ENCODE measurements at places on chromosomes 1 and 21. TPM values are rescaled to one million over a fixed set of nuclear protein-coding genes. Genes with fewer than 3 reads are reported as not detected.

DNA sequence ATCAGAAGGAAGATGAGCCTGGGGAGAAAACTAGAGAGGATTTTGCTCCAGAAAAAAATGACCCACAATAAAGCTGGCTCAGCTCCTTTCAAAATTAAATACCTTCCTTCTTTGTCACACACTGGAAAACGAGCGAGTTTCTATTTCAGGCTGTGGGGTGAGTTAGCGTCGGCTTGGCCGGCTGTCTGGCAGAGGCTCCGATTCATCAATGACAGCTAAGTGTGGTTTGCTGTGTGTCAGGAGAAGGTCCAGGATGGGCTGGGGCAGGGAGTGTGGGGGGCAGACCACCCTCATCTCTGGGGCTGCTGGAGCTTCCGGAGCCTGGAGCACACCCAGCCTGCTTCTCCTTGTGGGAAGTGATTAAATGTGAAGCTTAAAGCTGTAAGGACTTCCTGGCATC is 120.2 kb downstream of the ETS2 start:
- DNase-seq = peak; percentile 94

- DNase-seq = no peak
These were observed 909.3 kb downstream of the LTN1 start for GRCh38 chr21:28083350-28083749.

DNA sequence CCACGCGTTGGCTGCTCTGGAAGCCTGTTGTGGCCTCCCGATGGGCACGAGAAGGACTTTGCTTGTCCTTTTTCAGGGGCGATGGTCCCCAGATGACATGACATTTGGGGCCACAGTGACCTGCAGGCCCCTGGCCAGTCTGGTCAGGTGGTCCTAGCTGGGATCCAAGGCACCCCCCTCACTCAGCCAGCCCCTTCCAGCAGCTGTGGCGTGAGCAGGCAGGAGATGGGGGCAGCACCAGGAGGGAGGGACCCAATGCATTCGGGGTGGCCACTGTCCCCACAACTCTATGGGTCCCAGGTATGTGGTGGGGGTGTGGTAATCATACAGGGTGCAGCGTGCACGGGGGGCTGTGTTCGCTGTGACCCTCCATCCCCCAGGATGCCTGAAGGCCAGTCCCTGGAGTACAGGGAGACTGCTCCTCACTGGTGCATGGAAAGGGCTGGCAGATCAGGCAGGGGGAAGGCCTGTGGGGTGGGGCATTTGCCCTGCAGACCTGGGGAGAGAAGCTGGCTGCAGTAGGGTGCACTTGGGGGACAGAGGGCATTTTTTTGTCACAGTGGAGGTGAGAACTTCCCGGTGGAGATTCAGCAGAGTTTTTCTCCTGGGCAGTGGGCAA is 31.7 kb downstream of the WNT3A start:
- DNase-seq = no peak

DNA sequence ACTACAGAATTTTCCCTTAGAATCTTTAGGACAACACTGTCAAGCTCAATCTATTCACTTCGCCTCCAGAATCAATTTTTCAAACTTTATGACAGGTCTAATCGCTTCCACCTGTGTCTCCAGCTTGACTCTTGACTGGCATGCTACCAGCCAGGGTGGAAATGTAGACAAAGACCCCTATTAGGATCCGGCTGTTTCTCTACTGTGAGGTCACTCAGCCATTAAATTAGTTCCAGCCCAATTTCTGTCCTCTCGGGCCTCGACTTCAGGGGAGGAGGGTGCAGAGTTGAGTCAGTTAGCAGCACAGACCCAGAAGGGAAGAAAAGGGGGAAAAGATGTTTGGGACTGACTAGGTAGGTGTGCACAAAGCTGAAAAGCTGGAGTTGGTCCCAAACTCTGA is 78.5 kb downstream of the HLCS start:
- no peak for DNase-seq

DNA sequence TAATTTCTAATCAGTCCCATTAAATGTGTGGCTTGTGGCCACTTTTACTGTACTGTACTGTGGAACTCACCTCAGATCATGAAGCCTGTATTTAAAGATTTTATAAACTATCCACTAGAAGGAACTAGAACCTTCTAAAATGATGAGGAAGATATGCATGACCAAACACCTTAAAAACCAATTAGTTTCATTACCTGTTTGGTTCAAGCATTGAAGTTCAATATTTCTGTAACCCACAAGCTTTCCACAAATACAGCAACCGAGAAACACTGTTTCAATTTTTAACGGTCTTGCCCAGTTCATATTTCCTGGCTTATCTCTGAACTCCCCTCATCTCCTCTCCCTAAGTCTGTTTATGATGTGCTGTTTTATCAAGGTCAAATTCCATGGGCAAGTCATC is 264.3 kb upstream of the PLD5 start:
- DNase-seq = peak; percentile 17

- peak; percentile 17 for DNase-seq
These were observed 374.0 kb downstream of the LMX1A start for GRCh38 chr1:164982545-164982944.

GRCh38 chr1:53634571-53634979 is 104.4 kb downstream of the GLIS1 start:
- DNase-seq = no peak

DNA sequence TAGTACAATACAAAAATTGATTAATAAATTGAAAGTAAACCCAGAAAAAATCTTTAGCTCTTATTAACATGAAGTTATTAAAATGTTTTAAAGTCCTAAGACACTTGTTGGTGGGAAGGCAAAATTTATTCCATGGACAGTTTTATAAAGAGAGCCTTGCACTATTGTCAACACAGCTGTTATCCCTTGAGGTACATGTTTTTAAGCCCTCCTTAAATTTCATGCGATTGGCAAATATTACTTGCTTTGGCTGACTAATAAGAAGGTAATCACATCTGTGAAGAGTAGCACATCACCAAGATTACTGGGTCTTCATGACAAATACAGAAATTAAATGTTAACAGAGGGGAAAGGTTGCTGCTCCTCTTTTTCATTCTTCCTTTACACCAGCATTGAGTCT is 611.1 kb downstream of the BRINP3 start:
- DNase-seq = no peak

- no peak for DNase-seq
These were observed 307.1 kb downstream of the MATN1 start for GRCh38 chr1:30416221-30416820.

DNA sequence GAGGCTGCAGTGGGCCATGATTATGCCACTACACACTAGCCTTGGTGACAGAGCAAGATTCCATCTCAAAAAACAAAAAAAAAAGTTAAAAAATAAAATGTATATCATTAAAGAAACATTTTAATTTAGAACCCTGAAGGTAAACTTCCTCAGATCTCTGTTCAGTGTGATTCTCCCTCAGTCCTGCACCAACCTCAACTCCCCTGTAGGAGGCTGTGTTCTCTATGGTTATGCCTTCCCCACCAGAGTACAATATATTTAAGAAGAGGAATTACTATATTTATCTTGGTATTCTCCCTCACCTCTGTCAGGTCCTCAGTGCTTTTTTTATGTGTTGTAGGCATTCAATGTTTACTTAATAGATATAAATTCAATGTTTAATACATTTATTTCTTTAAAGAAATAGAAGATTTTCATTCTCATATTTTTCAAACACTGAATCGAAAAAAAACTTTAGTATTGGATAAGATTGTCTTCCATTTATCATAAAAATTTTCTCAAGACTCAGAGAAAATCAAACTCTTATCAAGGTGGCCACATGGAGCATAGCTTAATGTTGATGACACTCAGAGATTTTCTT is 4.8 kb upstream of the LRRC8B start:
- DNase-seq = no peak

GRCh38 chr1:15186846-15187151 is 33.3 kb downstream of the TMEM51 start:
- DNase-seq = no peak

- no peak for DNase-seq
These were observed 92.1 kb downstream of the BACH1 start for GRCh38 chr21:29390778-29391177.

GRCh38 chr1:2526824-2527555 is 594 bp upstream of the PANK4 start:
- DNase-seq = peak; percentile 66

GRCh38 chr1:235782601-235783000 is 84.1 kb downstream of the LYST start:
- DNase-seq = peak; percentile 4

DNA sequence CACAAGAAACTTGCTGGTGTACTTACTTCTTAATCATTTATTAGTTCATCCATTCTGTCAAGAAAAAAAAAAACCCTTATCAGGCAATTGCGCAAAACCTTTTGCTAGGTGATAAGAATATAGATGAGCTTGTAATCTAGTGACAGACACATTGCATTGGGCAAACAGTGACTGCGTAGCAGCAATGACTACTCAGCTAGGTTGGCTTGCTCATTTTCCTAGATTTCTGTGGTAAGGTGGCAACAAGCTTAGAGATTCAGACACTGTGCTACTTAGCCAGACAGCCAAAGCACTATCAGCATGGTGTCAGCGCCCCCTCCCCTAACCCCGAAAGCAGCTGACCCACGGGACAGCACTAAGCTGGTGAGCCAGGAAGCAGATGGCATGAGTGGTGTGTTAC is 203.1 kb downstream of the BARHL2 start:
- no peak for DNase-seq

DNA sequence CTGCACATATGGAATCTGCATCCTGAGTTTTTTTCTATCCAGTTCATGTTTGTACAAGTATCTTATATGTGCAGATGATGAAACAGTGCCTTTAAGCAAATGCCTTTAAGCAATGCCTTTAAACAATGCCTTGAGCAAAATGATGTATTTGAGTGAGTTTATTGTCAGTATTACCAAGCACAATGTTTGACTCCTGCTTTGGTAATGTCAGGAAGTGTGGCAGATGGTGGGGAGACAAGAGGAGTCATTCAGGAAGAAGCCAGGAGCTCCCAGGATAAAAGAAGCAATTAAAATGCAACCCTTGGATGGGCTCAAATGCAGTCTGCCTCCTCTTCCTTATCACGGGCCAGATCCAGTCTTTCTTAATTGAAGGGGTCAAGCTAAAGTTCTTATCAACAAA is 108.7 kb upstream of the KCNJ15 start:
- no peak for DNase-seq

DNA sequence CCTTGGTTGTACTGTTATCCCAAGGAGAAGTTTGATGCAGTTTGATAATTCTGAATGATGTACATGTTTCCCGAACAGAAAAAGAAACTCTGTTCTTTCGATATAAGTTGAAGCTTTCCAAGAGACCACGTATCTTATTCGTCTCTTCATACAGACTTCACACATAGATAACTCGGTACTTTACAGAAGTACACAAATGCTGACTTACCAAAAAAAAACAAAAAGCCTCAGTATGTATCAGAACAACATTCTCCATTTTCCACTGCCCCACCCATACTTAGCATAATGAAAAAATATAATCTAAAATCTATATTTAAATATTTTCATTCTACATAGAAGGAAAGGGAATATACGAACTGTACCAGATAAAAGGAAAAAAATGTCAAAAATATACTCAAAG is 2.2 kb downstream of the FOXJ3 start:
- no peak for DNase-seq

DNA sequence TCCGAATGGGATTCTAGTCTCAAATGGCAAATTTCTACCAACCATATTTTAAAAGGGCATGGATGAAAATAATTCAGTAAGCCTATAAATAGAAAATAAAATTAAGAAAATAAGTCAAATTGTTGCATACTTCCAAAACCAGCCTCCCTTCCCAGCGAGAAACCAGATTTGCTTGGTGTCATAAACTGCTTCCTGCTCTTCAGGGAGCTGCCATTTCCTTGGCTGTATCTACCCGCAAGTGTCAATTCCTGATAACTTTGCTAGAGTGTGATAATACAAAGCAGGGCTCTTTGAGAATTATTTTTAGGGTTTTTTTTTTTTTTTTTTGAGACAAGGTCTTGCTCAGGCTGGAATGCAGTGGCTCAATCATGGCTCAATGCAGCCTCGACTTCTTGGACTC is 62.3 kb downstream of the S1PR1 start:
- DNase-seq = no peak

DNA sequence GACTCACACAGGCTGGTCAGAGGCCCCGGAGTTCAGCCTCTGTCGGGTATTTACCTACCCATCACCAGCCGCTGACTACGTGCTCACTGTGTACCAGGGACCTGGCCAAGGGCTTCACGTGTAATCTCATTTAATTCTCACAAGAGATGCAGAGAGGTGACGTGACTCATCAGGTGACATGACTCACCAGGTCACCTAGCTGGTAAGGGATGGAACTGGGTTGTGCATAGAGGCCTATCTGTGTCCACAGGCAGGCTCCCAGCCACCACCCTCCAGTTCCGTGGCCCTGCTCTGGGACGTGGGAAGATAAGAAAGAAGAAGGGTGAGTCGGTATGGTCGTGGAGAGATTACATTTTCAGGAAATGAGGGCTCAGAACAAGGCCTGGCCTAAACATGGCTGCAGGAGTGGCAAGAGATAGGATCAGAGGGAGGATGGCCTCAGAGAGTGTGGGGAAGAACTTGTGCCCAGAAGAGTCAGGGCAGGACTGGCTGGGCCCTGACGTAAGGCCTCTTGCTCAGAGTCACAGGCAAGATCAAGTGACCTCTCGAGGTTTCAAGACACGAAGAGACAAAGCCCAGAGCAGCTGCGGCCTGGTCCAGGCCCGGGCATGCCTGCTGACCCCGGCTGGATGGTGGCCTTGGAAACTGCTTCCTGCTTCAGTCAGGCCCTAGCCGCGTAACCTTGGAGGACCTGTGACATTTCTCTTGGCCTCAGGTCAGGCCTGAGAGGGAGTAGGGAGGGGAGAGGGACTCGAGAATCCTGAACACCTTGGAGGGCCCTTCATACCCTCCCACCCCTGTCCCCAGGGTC is 52.7 kb upstream of the WASF2 start:
- DNase-seq = peak; percentile 76

- DNase-seq = no peak
These were observed 9.6 kb upstream of the TFF1 start for GRCh38 chr21:42375966-42376337.

- no peak for DNase-seq
These were observed 52.6 kb downstream of the LAMC1 start for GRCh38 chr1:183075861-183076260.

GRCh38 chr1:171744986-171745385 is 3.1 kb upstream of the VAMP4 start:
- DNase-seq = no peak

GRCh38 chr1:171226747-171227370 is 21.4 kb upstream of the FMO1 start:
- DNase-seq = peak; percentile 79

- no peak for DNase-seq
These were observed 2.3 kb downstream of the PAX7 start for GRCh38 chr1:18632783-18633421.

Gene IFNLR1
- total RNA-seq = 5.3 TPM

Gene ANGPTL7
- total RNA-seq = 0.24 TPM

Gene FAM229A
- total RNA-seq = 1.7 TPM

Gene CYP4A11
- total RNA-seq = 2.2 TPM

Gene TTC24
- 3.1 TPM for total RNA-seq

Gene B3GALT2
- total RNA-seq = 11.1 TPM

Gene CA6
- not detected for total RNA-seq

Gene CD244
- 1.9 TPM for total RNA-seq

Gene IL19
- not detected for total RNA-seq

Gene ZNF683
- 1.4 TPM for total RNA-seq

Gene KCNJ9
- not detected for total RNA-seq

Gene S100A7A
- 2.9 TPM for total RNA-seq

Gene SYT11
- 22.4 TPM for total RNA-seq

Gene AUNIP
- total RNA-seq = 1.4 TPM

Gene NBPF6
- total RNA-seq = not detected

Gene PDZK1
- 16.6 TPM for total RNA-seq
